NCI-H2107 (cell line): ENCODE measurements at places on chromosomes 11 and 22.

- no peak for DNase-seq
Observed at GRCh38 chr11:113148652-113149051, 165.7 kb upstream of the TTC12 start.

- no peak for DNase-seq
Observed at GRCh38 chr11:110908401-110909105, 196.3 kb upstream of the ARHGAP20 start.

DNA sequence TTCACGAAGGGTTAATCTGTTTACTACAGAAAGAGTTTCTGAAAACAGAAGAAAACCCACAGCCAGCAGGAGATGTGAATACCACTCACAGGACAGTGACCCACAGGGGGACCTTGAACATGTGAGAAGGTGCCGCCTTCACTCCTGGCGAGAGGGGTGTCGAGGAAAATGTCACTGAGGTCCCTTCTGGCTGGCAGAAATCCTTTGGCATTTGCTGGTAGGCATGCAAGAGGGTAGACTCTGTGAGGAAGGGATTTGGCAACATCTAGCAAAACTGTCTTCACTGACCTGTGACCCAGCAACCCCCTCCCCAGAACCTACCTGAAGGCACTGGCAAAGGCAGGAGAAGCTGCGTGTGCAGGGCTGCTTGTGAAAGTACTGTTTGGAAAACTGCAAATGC is 8.6 kb downstream of the KCNQ1 start:
- no peak for DNase-seq

GRCh38 chr11:122883646-122883979 is 1.1 kb downstream of the JHY start:
- no peak for DNase-seq

DNA sequence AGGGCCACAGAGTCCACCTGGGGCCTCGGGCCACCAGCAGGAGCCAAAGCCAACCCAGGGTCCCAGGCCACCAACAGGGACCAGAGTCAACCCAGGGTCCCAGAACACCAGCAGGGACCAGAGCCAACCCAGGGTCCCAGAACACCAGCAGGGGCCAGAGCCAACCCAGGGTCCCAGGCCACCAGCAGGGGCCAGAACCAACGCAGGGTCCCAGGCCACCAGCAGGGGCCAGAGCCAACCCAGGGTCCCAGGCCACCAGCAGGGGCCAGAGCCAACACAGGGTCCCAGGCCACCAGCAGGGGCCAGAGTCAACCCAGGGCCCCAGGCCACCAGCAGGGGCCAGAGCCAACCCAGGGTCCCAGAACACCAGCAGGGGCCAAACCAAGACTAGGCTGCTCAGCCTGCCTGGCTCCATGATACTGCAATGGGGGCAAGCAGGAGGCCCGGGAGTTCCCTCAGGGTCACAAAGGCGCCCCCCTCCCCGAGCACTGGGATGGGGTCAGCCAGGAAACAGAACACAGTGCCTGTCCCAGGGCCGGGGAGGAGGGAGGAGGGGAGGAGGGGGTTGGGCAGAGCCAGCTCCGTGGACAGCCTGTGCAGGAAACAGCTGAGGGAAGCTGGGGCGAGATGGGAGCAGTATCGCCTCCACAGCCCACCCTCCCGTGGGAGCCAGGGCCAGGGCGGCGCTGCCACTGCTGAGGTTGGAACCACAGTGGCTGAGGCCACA is 62.0 kb upstream of the PRR5 start:
- no peak for DNase-seq
